ENCODE measurements at places on chromosomes 4 and X.

GRCh38 chr4:185896817-185897488, 85.0 kb upstream of the SORBS2 start:
- DNase-seq, result no peak

DNA sequence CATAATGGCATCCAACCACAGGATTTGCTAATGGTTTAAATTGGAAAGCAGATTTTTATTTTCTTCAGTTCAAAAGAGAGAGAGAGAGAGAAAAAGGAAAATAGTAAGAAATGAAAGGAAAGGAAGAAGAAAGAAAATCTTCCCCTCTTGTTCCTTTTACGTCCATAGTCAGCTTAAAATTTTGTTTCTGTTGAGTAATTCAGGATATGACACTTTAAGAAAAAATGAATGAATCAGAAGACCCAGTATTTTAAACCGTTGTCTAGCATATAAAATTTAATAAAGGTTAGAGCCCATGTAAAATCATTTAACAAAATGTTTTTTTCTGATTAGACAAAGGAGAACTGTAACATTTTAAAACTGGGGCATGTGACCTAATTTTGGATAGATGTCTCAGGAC, 391.8 kb upstream of the EPHA5 start:
- no peak for DNase-seq

GRCh38 chr4:88356771-88357170, 21.9 kb upstream of the HERC6 start:
- DNase-seq, result no peak

GRCh38 chr4:138070816-138071215, 171.3 kb downstream of the SLC7A11 start:
- DNase-seq, result no peak

- no peak for DNase-seq
Measured at GRCh38 chr4:185424905-185425646, 688 bp downstream of the UFSP2 start.

- DNase-seq, result no peak
Measured at GRCh38 chr4:79396794-79397193, 11.2 kb downstream of the GK2 start.

DNA sequence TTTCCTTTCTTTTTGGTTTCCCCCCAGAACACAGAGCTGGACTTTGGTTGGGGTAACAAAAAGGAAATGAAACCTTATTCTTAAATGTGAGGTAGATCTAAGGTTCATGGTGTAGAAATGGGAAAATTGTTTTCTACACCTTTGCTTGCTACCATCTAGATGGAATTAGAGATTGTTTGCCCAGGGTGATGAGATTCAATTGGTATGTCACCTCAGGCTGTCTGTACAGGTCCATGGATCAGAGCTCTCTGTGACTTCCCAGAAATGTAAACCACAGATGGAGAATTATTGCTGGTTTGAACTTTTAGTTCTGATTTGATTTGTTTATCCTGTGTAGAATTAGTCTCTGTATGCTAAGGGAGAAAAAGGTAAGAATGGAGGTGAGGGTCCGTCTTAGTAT, 146.7 kb downstream of the PCDH7 start:
- no peak for DNase-seq

DNA sequence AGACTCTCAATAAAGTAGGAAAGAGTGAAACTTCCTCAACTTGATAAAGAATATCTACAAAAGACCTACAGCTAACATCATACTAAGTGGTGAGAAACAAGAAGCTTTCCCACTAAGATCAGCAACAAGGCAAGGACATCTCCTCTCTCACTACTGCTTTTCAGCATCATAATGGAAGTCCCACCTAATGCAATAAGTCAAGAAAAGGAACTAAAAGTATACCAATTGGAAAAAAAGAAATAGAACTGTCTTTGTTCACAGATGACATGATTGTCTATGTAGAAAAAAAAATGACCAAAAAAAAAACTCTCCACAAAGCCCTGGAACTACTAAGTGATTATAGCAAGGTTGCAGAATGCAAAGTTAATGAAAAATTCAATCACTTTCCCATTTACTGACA, 25.1 kb upstream of the SH3RF1 start:
- no peak for DNase-seq

- no peak for DNase-seq
Measured at GRCh38 chr4:46894826-46895225, 14.2 kb downstream of the COX7B2 start.

DNA sequence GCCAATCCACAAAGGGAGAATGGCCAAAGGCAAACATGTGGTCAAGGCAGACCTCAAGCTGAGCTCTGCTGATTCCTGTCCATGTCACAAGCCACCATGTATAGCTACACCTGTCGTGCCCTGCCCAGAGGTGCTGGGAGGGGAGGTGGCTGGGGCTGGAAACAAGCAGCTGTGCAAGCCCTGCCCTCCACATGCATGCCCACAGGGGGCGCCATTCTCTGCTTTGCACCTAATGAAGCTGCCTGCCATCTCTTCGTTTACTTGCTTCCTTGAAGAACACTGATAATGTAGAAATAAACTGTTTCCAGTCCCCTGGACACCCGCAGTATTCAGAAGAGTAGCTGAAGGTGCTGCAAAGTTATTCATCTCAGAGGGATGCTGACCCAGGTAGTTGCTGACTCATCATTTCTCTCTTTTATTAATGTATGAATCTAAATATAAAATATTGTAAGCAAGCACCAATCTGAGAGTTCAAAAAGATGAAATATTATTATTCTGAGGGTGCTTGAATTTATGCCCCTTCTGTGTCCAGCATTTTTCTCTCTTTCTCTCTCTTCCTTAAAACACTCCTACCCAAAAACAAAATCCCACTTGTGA, 278.6 kb downstream of the ADGRA3 start:
- DNase-seq, result peak; percentile 18

- no peak for DNase-seq
Measured at GRCh38 chr4:7983296-7983695, 43.6 kb upstream of the AFAP1 start.

DNA sequence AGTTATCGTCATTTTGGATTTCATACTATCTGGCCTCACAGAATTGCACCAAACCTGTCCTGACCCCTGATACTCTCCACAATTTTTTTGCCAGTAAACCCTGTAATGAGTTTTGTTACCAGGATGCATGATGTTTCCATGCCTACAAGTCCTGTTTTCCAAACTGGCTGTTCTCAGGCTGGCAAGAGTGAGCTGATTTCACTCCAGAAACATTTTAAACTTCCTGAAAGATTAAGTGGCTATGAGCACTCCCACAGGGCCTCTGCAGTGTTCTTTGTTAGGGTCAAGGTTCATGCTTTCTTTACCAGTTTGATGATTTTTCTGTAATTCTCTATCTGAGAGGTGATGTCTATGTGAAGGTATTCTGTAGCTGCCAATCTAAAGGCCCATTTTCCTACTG, 31.7 kb upstream of the PDLIM3 start:
- DNase-seq, result no peak

- no peak for DNase-seq
Measured at GRCh38 chr4:64771149-64771548, 361.9 kb upstream of the TECRL start.

DNA sequence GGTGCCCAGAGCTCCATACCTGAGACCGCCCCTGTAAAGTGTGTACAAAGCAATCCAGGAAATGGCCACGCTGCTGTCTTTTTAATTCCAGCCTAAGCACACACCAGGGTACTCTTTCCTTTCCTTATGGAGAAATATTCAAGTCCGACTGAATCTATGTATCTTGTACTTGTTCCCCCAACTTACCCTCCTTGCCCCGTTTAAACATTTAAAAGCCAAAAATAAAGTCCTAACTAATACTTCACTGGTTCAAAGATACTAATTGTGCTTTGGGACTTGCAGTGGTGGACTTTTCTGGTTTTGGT, 731 bp upstream of the AMMECR1 start:
- no peak for DNase-seq

- no peak for DNase-seq
Measured at GRCh38 chr4:72394012-72394663, 174.9 kb downstream of the ADAMTS3 start.

DNA sequence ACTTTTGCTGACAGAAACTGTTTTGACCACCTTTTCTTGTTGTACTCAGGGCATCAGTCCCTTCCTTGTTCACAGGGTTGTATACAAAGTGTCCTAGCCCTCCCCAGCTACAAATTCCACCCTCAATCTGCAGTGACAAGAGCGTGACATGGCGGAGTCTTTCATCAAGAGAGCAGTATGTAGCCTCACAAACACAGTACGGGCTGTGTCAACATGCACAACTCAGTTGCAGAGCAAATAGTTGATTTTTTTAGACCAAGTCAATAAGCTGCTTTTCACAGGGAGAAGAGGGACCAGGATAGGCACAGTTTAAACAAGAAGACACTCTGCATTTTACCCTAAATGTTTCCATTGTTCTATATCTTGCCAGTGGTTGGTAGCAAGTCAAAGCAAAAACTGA, 8.6 kb upstream of the HS6ST2 start:
- no peak for DNase-seq

DNA sequence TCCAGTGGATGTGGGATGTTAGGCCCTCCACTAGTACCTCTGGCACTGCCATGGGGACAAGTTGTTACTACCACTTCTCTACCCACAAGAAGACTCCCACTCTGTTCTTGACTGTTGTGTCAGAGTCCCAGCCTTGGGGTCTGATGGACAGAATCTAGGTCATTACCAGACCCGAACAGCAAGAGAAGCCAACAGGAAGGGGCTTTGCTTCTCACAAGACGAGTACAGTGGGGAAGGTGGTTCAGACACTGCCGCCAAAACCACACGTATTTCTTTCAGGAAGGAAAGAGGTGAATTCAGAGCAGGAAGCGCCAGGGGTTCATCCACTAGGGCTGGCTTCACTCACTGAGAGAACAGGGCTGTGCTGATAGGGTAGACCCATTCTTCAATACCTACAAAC, 161.3 kb upstream of the KIT start:
- DNase-seq, result no peak

GRCh38 chr4:186602978-186603377, 47.6 kb upstream of the MTNR1A start:
- no peak for DNase-seq

- DNase-seq, result no peak
Measured at GRCh38 chr4:98565681-98566301, 92.6 kb downstream of the TSPAN5 start.

GRCh38 chrX:41096339-41096955, 11.2 kb downstream of the USP9X start:
- no peak for DNase-seq

DNA sequence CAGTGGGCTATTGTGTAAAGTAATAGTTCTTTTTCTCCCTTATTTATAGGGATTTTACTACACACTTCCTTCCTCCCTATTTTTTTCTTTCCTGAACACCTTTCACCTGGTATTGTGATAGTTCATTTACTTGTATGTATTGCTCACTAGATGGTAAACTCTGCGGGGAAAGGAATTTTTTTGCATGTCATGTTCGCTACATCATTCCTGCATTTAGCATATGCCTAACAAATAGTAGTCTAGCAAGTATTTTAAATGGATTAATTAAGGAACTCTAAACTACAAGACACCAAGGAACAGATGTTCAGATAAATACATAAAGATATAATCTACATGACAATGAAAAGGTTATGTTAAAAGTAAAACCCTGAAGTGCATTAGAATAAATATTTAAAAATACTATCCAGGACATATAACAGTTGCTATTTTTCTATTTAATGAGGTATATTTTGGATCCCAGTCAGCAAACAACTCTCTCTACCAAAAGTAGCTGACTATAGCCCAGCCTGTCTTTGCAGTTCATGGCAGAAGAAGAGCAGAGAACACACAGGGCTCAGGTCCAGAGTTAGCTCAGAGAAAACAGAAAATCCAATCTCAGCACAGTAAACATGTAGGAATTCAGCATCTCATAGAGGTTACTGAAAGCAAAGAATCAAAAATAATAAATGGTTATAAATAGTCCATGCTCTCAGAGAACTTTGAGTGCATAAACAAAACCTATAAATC, 87.8 kb downstream of the PACRGL start:
- no peak for DNase-seq

GRCh38 chrX:129653971-129654651, 645 bp downstream of the APLN start:
- DNase-seq, result no peak

DNA sequence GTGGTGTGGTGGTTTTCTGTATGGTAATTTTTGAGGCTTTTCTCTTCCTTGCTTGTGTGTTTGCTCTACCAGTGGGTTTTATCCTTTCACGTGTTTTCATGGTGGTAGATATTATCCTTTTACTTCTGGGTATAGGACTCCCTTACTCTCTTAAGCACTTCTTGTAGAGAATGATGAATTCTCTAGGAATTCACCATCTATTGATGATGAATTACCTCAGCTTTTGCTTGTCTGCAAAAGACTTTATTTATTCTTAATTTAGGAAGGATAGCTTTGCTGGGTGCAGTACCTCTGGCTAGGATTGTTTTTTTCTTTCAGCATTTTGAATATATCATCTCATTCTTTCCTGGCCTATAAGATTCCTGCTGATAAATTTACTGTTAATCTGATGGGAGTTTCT, 415.3 kb downstream of the PDGFC start:
- no peak for DNase-seq

DNA sequence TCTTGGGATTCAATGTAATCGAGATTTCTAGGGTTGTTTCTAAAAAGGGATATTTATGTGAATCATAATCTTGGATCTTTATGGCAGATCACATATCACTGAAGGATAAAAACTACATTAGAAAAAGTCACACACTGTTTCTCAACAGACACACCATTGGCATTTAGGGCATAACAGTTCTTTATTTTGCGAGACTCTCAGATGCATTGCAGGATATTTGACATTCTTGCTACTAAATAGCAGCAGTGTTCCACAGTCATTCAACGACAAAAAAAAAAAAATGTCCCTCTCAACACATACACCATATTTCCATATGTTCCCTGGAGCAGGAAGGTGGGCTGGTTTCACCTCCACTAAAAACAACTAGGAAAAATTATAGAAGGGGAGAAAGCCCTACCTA, 243.4 kb upstream of the PCDH18 start:
- DNase-seq, result no peak

DNA sequence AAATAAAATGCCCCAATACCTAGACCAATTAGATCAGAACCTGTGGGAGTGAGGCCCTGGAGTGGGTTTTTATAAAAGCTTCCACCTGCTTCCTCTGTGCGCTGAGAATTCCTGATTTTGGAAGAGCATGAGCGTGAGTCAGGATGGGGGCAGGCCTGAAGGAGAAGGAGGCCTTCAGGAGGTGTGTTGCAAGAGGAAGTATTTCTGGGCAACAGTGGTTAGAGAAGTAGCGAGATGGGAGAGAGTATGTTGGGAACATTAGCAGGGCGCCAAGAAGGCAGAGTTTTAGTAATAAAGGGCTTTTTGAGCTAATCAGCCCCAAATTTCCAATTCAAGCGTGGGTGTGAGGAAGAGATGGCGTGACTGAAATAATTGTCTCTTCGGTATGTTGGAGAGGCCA, 349.8 kb downstream of the UNC5C start:
- DNase-seq, result no peak

GRCh38 chr4:124487651-124488050, 224.9 kb downstream of the ANKRD50 start:
- no peak for DNase-seq

- DNase-seq, result no peak
Measured at GRCh38 chr4:64893205-64893604, 484.0 kb upstream of the TECRL start.

DNA sequence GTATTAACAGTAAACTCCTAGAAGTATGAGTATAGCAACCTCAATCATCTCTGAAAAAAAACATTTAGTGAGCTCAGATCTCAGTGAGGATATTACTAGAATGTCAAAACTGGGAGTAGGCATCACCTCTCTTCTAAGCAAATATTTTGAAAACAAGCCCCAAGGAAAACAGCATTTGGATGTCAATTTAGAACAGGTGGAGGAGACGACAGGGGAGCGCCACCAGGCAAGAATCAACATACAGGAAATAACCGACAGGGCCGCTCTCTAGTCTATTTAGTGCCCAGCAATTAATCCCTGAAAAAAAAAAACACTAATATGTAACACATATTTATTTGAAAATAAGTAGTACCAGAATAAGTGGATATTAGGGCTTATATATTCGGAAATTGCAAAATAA, 940.3 kb upstream of the ADGRL3 start:
- no peak for DNase-seq

Data from activated CD4-positive, alpha-beta T cell treated with anti-CD3 and anti-CD28 coated beads, Interleukin-2, amount 50 U/mL, for 4 hours (primary cell).